ENCODE measurements at places on chromosomes 1 and 21.

- DNase-seq, result no peak
Observed at GRCh38 chr1:219523411-219523810, 89.5 kb downstream of the ZC3H11B start.

DNA sequence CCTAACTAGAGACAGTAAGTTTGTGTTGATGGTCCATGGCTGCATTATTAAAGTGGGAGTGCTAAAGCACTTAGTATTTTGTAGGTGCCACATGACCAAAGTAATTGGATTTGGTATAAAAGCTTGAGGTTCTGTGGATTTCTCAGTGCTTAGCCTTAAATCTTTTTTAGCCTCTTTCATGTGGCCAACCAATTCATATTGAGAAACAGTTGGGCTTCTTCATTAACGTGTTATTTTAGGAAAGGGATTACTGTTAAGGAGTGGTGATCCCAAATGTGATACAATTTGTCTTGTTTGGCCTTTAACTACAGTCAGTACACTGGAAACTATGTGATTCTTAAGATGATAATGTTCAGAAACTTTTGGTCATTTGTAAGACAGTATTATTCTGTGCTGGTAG, 25.5 kb downstream of the MAN1A2 start:
- DNase-seq, result no peak

DNA sequence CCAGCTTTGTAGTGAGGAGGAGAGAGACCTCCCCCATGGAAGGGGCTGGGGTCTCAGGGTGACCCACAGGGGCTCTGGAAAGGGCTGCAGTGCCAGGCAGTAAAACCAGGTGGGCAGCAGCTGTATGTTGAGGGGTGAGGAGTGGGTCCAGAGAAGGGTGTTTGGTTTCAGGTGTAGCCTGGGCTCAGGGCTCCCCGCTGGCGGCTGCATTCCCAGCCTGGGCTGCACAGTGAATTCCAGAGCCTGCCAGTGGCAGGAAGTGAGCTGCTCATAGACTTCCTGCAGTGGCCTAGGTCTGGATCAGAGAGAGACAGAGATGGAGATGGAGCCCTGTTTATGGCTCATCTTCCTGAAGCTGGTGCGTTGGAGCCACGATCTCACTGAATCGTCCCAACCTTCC, 356.4 kb downstream of the PTPRU start:
- no peak for DNase-seq

GRCh38 chr21:42790520-42791065, 88.7 kb downstream of the WDR4 start:
- no peak for DNase-seq

DNA sequence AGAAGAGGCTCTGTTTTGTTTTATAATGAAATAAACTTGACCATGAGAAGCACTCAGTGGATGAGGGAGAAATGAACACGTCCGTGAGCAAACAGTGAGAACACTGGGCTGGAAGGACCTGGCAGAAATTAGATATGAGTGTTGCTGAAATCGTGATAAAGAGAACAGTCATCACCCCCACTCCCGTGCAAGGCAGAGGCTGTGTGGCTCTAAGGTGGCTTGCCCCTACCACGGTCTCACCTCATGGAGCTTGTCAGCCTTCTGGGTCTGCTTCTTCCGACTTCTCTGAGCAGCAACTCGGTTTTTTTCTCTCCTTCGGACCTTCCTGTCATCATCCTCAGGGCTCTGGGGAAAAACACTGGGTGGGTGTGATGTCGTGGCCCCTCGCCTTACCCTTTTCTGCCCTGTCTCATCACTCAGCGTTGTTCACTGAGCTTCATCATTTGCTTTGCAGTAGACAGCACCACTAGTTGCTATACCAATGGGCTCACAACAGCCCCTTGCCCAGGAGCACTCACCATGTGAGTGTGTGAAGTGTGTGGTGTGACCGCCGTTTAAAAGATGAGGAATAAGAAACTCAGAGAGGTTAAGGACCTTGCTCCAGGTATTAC, 2.8 kb downstream of the BATF3 start:
- no peak for DNase-seq

- DNase-seq, result no peak
Observed at GRCh38 chr1:215113776-215114153, 31.2 kb downstream of the KCNK2 start.

GRCh38 chr1:25257196-25257595, 9.9 kb upstream of the RSRP1 start:
- no peak for DNase-seq

- DNase-seq, result no peak
Observed at GRCh38 chr1:2595261-2595811, 8.8 kb downstream of the PRXL2B start.

All from LNCaP clone FGC (cell line).